Stimulated activated CD4-positive, alpha-beta T cell treated with anti-CD3 and anti-CD28 coated beads, TNF-alpha, amount 100 ng/mL, for 1 hour (primary cell): ENCODE measurements at places on chromosomes 5 and 9.

DNA sequence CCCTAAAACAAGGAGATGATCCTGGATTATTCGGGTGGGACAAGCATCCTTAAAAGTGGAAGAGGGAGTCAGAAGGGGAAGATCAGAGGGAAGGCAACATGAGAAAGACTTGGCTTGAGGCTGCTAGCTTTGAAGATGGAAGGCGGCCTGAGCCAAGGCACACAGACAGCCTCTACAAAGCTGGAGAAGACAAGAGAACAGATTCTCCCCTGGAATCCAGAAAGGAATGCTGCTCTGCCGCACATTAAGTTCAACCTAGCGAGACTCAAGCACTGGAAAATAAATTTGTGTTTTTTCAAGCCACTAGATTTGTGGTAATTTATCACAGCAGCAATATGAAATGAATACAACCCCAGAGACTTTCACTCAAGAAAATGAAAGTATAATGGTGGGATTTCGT, 17.9 kb downstream of the SLC36A3 start:
- DNase-seq = no peak

GRCh38 chr5:76766746-76767145, 50.8 kb downstream of the F2R start:
- DNase-seq = no peak

GRCh38 chr5:141040093-141040770, 10.9 kb upstream of the PCDHB1 start:
- DNase-seq = no peak

GRCh38 chr5:132425009-132425937, 55.8 kb downstream of the SLC22A5 start:
- peak; percentile 32 for DNase-seq

DNA sequence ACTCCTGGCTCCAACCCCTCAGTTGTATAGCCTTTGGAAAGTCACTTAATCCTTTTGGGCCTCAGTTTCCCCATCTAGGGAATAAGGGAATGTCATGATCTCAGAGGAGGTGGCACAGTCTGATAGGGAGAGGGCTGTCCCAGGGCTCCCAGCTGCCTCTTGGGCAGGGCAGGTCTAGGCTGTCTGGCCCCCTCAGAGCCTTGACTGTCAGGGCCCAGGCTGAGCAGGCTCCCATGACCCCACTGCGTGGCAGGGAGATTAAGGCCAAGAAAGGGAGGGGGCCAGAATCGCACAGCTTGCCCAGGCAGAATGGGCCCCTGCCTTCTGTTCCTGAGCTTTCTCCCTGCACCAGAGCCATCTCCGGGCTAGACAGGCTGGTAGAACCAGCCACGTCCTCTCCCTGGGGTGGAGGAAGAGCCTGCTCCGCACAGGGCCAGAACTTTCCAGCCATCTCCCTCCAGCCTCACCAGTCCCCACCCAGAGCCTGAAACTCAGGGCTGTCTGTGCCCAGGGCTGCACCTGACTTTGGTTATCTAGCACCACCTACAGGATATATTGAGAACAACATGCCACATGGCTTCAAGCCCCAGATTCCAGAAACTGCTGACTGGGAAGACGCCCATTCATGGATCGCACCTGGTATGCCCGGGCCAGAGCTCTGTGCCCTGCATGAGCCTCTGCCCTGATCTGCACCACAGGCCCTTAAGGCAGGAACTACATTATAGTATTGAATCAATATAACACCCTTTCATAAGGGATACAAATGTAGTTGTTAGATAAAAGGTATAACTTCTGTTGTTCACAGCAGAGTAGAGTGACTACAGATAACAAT, 32.1 kb downstream of the NAIF1 start:
- DNase-seq = peak; percentile 36

GRCh38 chr5:32836176-32836575, 125.1 kb downstream of the NPR3 start:
- no peak for DNase-seq

GRCh38 chr9:31071606-31072286, 1312.7 kb upstream of the ACO1 start:
- DNase-seq = no peak

DNA sequence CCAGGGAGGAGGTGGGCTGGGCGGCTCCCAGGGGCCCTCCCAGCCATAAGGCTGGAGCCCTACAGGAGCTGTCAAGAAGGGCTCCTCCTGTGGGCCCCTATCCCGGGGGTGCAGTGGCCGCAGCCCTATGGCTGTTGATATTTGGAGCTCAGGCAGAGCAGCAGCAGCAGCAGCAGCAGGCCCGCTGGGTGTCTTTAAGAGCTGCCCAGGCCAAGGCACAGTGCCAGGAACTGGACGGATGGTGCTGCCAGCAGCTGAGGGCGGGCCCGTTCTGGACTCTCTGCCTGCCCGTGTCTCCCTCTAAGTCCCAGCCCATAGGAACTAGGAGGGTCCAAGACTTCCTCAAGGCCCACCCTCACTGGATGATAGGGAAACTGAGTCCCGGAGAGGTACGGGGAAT, 3.6 kb downstream of the AK1 start:
- DNase-seq = no peak

DNA sequence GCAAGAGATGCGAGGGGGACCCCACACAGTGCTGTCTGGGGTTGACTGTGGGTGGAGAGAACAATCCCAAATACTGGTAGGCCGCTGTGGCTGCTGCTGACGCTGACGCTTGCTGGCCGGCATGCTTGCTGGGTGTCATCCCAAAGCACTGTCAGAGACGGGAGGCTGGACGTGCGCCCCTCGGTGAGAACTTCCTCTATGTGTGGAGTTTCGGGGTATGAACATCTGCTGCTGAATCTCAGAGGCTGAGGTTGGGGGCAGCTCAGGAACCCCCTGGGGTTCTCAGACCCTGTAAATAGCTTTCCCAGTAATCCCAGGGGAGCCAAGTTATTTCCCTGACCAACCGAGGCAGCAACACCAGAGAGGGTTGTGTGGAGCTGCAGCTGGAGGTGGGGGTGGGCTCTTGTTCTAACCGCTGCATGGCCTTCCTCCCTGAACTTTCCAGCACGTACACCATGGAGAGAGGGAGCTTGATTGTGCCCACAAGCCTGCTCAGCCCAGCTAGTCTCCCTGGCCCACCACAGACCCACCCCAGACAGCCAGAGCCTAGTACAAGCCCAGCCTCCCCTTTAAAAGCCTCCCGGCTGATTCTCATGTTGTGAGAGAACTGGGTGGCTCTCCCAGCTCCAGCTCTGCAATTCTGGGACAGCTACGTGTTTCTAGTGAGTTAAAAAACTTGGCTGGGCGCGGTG, 21.8 kb upstream of the SLC12A7 start:
- DNase-seq = no peak

DNA sequence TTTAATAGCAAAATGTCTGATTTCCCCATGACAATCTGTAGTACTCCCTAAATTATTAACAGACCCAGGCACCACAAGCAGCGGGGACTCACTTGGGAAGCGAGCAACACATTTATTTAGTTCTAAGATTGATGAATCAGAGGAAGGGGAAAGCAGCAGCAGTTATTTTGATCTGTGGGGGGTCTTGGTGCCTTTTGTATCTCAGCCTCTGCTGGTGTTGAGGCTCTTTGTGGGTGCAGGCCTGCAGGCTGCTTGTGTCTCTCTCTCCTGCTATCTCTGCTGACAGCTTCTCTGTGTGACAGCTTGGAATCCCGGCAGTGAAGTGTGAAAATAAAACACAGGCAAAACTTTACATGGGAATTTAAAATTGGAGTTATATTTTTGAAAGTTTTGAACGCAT, 878.2 kb upstream of the DMAC1 start:
- DNase-seq = no peak

DNA sequence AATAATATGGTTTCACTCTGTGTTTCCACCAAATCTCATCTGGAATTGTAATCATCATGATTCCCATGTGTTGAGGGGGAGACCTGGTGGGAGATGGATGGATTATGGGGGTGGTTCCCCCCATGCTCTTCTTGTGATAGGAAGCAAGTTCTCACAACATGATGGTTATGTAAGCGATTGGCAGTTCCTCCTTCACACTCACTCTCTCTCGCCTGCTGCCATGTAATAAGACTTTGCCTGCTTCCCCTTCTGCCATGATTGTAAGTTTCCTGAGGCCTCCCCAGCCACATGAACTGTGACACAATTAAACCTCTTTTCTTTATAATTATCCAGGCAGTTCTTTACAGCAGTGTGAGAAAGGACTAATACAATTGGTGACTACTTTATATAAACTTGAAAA, 48.4 kb downstream of the PTBP3 start:
- DNase-seq = no peak

GRCh38 chr5:71699751-71700150, 19.3 kb upstream of the CARTPT start:
- DNase-seq = no peak

DNA sequence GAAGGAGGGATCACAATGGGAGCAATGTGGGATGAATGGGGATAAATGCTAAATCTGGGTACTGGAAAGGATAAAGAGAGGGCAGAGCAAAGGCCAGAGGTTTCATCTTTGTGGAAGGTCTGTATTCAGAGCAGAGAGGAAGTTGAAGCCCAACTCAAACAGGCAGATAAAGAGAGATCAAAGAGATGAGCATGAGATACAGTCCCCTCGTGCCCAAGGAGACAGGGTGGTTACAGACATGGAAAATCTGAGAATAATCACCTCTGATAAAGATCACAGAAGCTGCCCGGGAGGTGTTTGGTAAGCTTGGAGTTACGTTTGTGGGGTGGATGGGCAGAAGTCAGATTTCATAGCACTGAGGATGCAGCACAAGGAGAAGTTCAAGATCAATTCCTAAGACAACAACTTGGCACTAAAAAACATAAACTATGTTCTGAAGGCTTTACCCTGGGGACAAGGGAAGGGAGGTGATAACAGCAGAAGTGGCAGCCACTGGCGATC, 459 bp upstream of the ERAP2 start:
- no peak for DNase-seq

DNA sequence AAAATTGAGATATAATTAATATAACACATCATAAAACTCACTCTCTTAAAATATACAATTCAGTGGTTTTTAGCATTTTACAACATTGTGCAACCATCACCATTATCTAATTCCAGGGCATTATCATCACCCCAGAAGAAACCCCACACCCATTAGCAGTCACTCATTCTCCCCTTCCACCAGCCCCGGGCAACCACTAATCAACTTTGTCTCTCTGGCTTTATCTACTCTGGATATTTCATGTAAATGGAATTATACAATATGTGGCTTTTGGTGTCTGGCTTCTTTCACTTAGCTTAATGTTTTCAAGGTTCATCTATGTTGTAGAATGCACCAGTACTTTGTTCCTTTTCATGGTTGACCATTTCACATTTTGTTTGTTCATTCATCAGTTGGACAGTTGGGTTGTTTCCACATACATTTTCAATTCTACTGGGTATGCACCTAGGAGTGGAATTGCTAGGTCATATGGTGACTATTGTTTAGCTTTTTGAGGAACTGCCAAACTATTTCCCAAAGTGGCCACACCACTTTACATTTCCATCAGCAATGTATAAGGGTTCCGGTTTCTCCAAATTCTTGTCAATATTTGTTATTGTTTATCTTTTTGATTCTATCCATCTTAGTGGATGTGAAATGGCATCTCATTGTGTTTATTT, 62.4 kb downstream of the MARCHF3 start:
- no peak for DNase-seq

DNA sequence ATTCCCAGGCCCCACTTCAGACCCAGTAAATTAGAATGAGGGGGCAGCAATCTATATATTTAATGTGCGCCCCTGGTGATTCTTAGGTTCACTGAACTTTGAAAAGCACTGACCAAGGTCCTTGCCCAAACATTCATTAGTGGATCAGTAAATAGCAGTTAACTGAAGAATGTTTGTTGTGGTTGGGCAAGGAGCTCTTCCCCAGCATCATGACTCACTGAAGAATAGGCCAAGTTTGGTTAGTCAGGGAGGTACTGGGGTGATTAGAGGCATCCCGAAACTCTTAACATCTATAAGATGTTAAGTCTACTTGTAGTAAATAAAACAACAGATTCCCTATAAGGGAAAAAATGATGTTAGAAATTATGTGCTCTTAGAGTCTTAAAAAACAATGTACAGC, 833 bp upstream of the MROH2B start:
- no peak for DNase-seq

DNA sequence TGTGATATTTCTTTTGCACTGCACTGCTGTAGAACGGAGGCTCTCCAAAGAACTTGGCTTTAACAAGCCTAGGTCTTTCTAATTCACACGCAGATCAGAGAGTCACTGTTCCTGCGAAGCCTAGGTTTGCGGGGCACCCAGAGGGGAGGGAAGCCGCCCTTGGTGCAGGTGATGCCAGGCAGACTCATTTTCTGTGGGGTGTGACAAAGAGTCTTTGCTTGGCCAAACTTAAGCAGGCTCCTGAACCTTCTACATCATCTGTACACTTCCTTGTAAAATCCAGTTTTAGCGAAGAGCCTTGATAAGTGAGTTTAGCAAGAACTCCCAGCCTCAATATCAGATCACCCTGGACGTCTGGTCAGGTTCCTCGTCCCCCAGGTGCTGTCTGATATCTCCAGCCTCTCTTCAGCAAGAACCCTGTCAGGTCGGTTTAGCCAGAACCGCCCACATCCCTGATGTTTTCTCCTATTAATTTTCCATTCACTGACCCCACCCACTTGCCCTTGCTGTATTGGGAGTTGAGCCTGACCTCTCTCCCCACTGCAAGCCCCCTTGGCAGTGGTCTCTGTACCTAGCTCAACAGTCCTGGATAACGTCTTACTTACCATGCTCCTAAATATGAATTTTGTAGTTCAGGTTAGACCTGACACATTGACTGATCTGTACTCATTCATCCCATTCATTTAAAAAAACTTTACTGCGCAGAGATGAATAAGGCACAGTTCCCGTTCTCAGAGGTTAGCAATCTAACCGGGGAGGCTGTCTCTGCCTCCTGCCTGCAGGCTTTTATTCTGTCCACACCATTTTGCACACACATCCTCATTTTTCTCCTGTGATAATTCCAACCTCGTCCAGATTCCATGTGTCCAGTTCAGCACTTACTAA, 880 bp upstream of the UBAC1 start:
- DNase-seq = no peak

- DNase-seq = no peak
Measured at GRCh38 chr5:160488394-160489325, 67.0 kb downstream of the PTTG1 start.

DNA sequence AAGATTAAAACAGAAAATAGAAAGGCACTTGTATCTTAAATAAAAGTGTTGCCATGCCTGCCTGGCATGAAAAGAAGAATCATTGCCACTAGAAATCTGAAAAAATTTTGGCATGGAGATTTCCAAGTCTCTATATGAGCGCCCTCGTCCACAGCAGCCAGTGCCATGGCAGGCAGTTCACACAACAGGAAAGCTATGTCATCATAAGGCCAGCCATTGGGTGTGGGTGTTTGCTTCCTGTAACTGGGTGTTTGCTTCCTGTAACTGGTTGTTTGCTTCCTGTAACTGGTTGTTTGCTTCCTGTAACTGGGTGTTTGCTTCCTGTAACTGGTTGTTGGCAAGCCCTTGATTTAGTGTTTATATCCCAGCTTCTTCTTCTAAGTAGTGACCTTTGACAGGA, 446.7 kb downstream of the IRX1 start:
- DNase-seq = no peak

- no peak for DNase-seq
Measured at GRCh38 chr9:98218562-98219363, 26.3 kb upstream of the CORO2A start.

- DNase-seq = no peak
Measured at GRCh38 chr9:2469681-2470221, 151.8 kb upstream of the VLDLR start.

- no peak for DNase-seq
Measured at GRCh38 chr5:1235379-1235778, 10.2 kb downstream of the SLC6A18 start.

- no peak for DNase-seq
Measured at GRCh38 chr9:130237763-130238524, 27.6 kb upstream of the HMCN2 start.

- no peak for DNase-seq
Measured at GRCh38 chr9:115012486-115012885, 82.1 kb upstream of the TNFSF8 start.
